ENCODE measurements at places on chromosomes 1 and 21.

- DNase-seq, result no peak
These were observed 52.7 kb upstream of the ADARB1 start for GRCh38 chr21:45021428-45022347.

GRCh38 chr21:14321042-14321441 lies 61.9 kb downstream of the HSPA13 start:
- no peak for DNase-seq

DNA sequence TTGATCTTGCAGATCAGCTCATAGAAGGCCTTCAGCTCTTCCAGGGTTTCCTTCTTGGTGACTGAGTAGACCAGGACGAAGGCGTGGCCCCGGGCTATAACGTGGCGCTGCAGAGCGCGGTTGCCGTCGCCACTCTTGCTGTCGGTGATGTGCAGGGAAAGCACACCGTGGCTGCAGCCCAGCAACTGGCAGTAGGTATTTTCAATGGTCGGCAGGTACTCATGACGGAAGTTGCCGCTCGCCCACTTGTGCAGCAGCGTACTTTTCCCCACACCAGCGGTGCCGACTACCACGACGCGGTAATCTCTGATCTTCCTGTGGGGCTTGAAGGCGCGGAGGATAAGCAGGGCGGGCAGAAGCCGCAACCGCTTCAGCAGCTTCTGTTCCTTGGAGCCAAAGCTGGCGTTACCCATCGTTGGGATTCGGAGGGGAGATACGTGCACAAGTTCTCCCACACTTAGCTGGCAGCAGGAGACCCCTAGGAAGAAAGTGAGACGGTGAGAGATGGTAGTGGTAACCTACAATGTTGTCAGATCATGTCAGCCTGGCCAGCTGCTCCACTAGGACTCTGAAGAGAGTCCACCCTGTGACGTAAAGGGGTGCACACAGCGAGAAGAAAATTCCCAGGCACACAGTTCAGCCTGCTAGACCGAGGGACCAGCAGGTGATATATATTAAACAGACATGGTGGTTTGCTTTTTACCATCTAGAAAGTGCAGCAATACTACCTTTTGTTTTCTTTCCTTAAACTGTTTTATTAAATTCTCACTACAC lies 3.4 kb downstream of the DIRAS3 start:
- DNase-seq, result no peak

DNA sequence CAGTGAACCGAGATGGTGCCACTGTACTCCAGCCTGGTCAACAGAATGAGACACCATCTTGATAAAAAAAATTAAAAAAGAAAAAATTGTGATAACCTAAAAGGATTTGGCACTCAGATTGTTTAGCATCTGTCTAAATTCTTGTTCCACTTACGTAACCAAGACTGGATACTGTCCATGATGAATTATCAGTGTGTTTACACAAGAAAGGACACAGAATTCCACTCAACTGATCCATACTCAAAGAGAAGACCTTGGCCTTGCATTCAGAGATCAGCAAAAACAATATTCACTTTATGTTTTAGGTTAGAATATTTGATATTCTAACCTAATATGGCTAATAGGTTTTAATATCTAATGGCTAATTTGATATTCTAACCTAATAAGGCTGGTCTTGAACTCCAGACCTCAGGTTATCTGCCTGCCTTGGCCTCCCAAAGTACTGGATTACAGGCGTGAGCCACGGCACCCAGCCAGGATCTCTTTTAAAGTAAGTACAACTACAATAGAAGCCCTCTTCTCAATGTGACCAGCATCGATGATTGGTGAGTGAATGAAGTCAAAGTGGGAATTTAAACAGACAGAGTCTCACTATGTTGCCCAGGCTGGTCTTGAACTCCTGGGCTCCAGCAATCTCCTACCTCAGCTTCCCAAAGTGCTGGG lies 43.1 kb upstream of the COX20 start:
- DNase-seq, result no peak

GRCh38 chr1:213295860-213296259 lies 244.8 kb downstream of the RPS6KC1 start:
- DNase-seq, result no peak

DNA sequence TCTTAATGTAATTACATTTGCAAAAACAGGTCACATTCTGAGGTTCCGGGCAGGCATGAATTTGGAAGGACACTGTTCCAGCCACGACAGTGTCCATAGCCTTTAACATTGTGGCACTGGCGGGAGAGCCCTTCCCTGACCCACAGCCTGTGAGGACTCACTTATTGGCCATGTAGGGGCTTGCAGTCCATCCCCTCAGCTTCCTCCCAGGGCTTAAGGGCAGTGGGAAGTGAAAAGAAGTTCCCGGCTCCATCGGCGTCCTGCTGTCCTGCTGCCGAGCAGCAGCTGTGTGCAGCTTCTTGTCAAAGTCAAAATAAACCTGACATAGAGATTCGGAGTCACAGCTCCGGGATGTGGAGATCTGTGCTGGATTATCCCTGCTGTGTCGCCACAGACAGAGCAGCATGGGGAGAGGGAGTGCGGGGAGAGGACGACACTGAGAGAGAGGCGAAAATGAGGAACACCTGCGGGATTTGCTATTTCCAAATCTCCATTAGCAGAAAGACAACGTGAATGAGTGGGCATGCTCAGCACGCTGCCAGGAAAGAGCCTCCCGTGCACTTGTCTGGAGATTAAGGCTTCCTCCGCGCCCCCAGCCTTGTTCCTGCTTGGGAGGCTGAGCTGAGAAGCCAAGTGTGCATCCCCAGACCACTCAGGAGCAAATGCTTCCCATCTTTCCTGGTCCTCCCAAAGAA lies 260.3 kb downstream of the ASTN1 start:
- DNase-seq, result no peak

DNA sequence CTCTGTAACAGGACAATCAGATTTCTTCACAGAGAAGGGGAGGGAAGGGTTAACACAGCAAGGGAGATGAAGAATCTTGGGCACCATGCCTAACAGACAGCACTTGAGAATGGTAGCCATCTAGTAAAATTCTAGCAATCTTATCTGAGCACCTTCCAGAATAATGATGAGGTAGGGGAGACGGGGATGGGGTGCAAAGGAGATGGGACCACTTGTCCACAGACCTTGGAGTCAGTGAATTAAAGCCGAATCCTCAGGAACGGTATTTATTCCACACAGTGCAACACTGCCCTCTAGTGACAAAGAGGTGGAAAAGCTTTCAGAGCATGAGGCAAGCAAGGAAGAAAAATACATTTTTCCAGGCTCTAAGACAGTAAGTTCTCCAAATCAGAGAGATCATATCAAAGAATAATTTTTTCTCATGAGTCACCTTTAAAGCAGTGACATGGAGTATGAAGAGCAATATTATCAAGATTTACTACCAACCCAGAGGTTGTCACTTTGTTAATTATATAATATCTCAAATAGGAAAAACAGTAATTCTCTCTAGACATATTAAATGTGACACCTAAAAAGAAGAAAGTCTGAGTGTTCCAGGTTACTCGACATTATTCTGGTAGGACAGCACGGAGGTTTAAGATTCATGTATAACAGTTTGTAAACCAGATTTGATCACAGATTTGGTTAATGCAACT lies 43.3 kb upstream of the LPAR3 start:
- peak; percentile 83 for DNase-seq

DNA sequence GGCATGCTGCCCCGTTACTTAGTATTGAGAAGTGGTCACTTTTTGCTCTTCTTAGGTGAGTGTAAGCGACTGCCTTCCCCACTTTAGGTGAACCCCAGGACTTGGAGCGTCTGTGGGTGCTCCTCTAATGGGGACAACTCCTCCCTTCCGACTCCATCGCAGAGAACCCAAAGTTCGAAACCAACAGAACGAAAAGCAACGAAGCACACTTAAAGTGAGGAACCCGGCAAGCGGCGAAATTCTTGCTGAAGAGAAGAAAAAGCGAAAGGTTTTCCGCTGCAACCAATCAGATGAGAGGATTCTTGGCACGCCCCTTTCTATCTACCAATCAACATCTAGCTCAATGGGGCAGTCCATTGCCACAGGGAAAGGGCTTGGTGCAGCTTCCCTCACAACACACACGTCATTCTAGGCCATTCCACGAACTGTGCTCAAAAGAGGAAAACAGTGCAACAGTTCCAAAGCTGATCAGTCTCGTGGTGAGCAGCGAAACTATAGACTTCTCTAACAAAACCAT lies 709 bp upstream of the SUCO start:
- DNase-seq, result peak; percentile 99

DNA sequence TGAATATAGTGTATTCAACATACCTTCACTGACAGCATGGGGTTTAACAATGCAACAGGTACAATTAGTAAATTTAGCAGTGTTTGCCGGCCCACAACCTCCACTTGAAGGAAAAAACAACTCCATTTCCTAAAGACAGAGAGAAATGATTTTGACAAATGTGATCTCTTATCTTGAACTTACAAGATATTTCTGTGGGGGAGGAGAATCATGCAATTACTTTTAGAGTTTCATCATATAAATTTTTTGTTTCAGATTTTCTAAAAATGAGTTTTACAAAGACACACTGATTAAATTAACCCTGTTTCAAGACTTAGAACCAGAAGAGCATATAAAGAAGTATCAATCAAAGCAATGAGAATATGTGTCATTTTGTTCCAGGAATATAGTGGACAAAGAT lies 80.3 kb downstream of the NME7 start:
- no peak for DNase-seq

DNA sequence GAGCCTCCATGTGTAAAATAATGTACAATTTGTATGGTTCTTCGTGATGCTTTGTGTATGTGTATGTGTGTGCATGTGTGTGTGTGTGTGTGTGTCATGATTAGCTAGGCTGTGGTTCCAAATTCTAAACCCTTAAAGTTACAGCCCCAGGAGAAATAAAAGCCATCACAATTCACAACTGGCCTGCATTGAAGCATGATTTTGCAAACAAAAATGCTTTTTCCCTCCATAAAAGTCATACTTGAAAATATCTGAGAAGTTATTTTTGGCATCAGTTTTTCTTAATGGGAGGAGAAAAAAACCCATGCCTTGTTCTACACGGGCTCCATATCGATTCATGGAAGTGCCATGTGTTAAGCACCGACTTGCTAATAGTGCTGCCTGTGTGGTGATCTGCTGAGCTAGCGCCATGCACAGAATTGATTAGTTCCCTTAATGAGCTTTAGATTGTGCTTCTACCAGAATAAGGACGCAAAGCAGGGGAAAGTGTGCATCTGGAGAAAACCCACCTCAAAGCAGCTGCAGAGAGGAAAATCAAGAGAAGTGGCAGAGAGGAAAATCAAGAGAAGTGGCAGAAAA lies 207.3 kb downstream of the DSCAM start:
- DNase-seq, result no peak

DNA sequence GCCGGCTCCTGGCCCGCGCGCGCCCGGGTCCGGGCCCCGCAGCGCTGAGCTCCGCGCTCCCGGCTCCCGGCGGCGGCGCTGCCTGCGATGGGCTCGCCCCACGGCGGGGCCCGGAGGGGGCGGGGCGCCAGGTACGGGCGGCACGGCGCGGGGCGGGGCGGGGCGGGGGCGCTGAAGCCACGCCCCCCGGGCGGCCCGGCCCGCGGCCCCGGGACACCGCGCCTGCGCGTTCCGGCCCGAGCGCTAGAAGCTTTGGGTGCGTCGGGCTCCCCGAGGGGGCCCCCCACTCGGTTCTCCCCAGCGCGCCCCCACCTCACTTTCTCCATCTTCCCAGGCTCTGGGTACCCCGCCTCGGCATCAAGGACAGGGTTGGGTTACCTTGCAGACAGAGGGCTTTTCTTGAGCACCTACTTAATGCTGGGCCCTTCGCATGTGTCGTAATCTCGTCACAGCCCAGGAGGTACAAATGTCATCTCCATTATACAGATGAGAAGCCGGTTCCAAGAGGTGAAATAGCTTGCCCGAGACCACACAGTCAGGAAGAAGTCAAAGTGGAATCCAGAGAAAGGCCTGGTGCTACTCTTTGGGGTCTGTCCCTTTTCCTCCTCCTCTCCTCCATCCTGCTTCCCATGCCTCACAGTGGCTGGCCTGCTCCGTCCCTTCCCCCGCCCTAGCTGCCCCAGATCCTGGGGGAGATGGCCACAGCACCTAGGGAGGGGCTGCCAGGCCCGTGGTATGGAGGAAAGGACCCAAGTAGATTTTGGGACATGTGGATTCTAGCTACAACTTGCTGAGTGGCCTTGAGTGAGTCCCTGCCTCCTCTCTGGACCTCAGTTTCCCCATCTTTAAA lies 46.5 kb downstream of the RAP1GAP start:
- DNase-seq, result peak; percentile 33

- no peak for DNase-seq
These were observed 13.6 kb upstream of the HSPG2 start for GRCh38 chr1:21950734-21951133.

DNA sequence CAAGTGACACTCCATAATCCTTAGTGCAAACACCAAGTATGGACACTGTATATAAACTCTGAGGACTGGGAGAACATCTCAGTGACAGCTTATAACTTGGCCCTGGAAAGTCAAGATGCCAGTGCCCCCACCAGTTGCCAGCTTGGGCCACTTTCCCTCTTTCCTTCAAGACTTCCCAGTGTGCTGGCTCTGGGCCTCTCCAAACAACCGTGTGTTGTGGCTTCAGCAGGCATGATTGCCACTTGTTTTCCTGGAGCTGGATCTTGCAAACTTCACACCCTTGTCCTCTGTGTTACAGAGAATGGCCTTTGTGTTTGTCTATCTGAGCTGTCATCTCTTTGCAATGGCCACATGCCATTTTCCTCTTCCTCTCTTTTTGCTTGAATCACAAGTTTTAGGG lies 37.0 kb downstream of the CCDC185 start:
- DNase-seq, result no peak

DNA sequence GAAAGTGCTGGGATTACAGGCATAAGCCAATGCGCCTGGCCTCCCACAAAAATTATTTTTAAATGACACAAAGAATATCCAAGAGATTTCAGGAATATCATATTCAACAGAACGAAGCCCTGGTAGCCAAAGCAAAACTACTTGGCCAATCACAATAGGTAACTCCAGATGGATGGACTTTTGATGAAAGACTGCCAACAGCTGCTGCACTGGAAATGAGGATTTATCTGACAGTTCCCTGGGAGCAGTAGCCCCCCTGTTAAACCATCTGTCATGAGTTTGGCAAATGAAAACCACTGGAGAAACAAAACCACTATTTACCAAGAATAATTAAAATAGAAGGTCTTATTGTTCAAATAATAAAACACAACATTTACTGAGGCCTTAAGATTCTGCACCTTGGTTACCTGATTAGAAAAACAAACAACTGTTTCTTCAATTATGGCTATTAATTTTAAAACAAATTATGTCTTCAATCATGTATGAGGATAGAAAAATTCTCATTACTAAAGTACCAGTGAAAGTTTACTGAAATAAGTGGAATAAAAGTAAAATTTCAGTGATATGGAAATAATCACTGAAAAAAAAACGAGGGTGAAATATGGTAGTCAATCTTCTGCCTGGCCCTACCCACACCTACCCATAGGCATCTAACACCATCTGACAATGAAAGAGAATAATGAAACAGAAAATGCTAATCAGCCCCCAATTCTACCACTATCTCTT lies 34.3 kb upstream of the PSMG1 start:
- no peak for DNase-seq
